ENCODE measurements at places on chromosomes 7 and 10.
A peak's percentile ranks its signal among the peaks of the same experiment; 100 is the strongest.

- DNase-seq = no peak
Observed at GRCh38 chr10:101484175-101484745, 103.8 kb downstream of the POLL start.

DNA sequence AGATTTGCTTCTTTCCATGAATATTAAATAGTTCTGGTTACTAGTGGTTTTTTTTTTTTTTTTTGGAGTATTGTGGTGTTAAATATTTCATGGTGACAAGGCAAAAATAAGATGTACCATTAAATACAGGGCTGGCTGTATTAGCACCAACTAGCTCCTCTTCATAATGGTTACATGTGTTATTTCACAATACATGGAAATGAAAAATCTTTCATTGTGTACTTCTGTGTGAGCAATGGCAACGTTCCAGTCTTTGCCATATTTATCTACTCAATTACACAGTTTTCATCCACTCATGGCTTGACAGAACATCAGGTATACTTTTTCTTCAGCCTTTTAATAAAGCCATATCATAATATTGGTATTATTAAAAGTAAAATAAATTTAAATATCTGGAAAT, 394.7 kb upstream of the GRM3 start:
- no peak for DNase-seq

- DNase-seq = no peak
Observed at GRCh38 chr7:14424675-14425074, 435.2 kb upstream of the ETV1 start.

GRCh38 chr10:62177111-62177510, 91.5 kb downstream of the RTKN2 start:
- no peak for DNase-seq

- no peak for DNase-seq
Observed at GRCh38 chr10:49605216-49605938, 4.7 kb upstream of the SLC18A3 start.

DNA sequence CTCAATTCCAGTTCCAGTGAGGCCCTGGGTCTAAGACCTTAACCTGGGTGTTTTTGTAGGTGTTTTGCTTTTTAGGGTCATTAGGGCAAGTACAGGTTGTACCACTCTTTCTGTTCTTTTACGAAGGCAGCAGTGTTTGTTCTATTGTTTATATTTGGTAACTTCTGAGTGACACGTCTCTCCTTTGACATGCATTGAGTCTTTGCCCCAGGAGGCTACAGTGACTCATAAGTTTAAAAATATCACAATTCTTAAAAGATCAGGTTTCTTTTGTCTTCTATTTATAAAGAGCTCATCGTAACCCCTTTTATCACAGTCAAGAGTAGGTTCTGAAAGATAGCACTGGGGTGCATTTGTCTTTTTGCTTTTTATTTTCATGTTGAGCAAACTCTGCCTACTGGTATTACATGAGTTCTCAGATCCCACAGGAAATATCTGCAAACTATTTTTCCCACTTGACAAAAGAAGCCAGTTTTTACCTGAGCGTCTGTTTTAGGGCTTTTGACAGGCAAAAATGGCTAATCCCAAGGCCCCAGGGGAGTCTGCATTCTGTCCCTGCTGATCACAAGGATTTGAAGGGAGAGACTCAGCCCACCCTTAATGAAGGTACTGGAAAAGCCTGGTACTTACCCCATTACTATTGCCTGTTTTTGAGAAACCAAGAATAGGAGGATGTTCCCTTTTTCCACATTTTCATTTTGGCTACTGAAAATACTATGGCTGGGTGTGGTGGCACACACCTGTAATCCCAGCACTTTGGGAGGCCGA, 7.9 kb downstream of the NUDT13 start:
- DNase-seq = no peak

GRCh38 chr10:35503578-35503977, 101.6 kb upstream of the GJD4 start:
- DNase-seq = no peak

GRCh38 chr7:158809596-158809995, 19.7 kb downstream of the ESYT2 start:
- DNase-seq = no peak

GRCh38 chr7:37947138-37947940, 26.9 kb downstream of the EPDR1 start:
- DNase-seq = no peak

GRCh38 chr7:50502001-50502684, 52.0 kb upstream of the FIGNL1 start:
- no peak for DNase-seq

DNA sequence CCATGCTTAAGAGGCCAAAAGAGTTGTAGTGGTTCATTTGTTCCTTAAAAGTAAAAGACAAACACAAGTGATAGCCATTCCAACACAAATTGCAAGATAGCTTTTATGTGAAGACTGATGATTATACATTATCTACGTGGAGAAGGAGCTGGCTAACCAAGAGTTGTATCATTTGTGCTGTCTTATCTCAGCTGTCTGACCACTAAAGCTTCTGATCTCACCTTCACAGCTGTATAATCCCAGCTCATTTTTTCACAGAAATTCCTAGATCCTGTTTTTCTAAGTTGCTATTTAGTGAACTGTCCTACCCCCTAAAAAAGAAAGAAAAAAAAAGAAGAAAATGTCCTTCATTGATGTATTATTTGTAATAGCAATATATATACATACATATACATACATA, 9.8 kb downstream of the USP6NL start:
- DNase-seq = no peak

GRCh38 chr10:101284744-101285463, 55.6 kb upstream of the LBX1 start:
- no peak for DNase-seq

GRCh38 chr7:18087687-18088078, 60.0 kb upstream of the PRPS1L1 start:
- DNase-seq = no peak

- no peak for DNase-seq
Observed at GRCh38 chr10:11789306-11789705, 33.9 kb upstream of the PROSER2 start.

- no peak for DNase-seq
Observed at GRCh38 chr10:29098423-29098822, 190.4 kb upstream of the LYZL1 start.

DNA sequence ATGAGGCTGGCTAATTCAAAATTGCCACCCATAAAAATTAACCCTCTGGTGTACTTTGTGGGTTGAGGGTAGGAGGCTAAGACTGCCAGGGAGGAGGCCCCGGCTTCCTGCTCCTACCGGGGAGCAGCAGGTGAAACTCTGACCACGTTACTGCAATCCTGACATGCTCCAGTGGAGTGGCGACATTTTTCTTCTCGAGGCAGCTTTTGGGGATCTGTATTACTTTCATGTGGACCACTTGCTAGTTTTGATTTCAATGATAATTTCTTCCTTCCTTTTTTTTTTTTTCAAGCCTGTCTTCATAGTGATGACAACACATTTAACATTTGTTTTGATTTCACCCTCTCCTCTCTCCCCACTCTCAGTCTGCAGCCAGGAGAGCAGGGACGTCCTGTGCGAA, 14.6 kb downstream of the GATA3 start:
- no peak for DNase-seq

DNA sequence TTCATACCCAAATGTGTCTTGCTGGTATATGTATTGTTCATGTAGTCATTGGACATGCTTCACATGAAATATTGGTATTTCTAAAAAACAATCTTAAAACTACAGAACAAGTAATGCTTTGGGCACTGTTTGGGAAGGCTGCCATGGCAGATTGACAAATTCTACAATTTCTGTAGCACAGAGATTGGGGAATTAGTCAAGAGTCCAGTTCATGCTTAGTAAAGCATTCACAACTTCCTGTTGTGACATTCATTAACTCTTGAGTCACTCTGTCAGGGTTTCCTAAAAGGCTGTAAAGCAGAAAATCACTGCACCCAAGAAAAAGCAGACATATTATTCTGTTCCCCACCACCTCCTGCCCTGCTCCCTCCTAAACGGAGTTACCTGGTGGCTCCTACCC, 398.9 kb downstream of the PHTF2 start:
- DNase-seq = no peak

- no peak for DNase-seq
Observed at GRCh38 chr10:69807122-69807521, 5.4 kb downstream of the COL13A1 start.

DNA sequence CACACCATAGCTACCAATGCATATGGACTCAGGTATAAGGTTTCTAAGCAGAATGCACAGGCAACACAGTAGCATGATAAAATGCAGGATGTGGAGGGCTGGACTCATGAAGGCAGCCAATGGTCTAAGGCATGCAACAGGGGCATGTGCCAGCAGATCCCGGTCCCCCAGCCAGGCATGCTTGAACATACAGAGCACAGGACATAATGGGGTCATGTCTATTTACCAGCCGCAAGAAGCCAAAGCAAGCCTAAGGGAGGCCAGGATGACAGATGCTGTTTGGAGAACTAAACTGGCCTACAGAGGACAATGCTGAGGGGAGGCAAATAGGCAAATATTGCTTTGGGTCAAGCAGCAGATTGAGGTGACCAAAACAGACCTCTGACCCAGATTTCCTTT, 60.0 kb upstream of the PDLIM1 start:
- no peak for DNase-seq

DNA sequence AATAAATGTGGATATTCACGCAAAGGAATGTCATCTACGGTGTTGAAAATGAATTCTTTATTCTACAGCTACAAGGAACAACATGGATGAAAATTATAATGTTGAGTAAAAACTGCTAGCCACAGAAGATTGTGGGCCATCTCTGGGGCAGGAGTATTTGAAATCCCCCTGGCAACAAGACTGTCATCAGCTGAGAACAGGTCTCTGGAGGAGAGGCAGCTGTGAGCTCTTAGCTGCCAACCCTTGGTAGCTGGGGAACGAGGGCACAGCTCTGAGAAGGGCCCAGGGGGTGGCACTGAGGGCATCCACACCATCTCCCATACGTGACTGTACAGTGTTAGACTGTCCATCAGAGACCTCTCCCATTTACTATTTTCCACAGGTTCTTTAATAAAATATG, 340.1 kb upstream of the MGMT start:
- DNase-seq = no peak

- no peak for DNase-seq
Observed at GRCh38 chr10:21498377-21498776, 27.1 kb downstream of the SKIDA1 start.

GRCh38 chr7:82623812-82624211, 180.2 kb upstream of the CACNA2D1 start:
- no peak for DNase-seq

- no peak for DNase-seq
Observed at GRCh38 chr7:28904578-28905048, 53.5 kb downstream of the TRIL start.

GRCh38 chr7:84389242-84389641, 194.7 kb upstream of the SEMA3A start:
- no peak for DNase-seq

GRCh38 chr10:11685787-11686218, 56.4 kb upstream of the ECHDC3 start:
- peak; percentile 28 for DNase-seq

GRCh38 chr7:7384228-7384627, 151.4 kb downstream of the COL28A1 start:
- DNase-seq = no peak

- no peak for DNase-seq
Observed at GRCh38 chr7:137625197-137625596, 221.6 kb downstream of the DGKI start.
